ENCODE measurements at places on chromosomes 7 and 10.

DNA sequence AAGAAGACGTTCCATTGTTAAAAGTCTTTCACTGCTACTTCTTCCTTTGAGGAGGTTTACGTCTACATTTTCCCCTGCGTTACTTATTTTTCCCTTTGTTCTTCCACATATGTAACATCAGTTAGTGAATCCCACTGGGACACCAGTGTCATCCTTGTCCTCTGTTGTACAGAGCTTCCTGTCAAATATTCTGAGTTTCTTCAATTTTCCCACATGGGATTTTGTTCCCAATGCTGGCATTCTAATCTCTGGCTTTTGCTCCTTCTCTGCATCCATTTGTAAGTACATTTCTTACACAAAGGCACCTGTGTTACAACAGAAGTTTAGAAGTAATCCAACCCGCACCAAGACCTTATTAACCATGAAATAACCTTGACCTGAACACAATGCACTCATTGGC, 627.4 kb upstream of the PFKP start:
- no peak for DNase-seq

- no peak for DNase-seq
Measured at GRCh38 chr10:20582041-20582440, 315.1 kb downstream of the NEBL start.

DNA sequence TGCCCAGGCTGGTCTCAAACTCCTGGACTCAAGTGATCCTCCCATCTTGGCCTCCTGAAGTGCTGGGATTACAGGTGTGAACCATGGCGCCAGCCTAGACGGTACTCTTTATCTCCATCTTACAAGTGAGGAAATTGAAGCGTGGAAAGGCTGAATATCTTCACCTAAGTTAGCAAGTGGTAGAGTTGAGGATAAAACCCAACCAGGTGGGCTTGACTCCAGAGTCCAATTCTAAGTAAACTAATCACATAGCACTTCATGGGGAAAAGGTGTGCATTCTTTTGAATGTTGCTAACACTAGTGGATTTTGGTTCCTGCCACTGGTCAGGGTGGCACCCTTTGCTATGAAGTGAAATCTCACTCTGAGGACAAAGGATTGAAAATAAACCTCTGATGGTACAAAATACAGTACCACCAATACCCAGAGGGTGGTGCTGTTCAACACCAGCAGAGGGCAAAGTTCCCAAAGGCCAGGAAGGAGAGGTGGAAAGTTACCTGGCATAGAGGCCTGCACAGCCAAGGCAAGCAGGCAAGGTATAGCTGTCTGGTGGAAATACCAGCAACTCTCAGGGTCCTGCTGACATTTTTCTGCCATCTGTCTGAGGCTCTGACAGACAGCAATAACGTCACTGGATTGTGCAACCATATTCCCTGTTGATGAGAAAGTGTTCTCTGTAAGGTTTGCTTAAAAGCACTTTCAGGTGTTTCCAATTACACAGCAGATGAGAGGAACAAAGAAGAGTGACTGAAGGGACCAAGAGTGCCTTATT, 17.6 kb downstream of the ZDHHC16 start:
- no peak for DNase-seq

DNA sequence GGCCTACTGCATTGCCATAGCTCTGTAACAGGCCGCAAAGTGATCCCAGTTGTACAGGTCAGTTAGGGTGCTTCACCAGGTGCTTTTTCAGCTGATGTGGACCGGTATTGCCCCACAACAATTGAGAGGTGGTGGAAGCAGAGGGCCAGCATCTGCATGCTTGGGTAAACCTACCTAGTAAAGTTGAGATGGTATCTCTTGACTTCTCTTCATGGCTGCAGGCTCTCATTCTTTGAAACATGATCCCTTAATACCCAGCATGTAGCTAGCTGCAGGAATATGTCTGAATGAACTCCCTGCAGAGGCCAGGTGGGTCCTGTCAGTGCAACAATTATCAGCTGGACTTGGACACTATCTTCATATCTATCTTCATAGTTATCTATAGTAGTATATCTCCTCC, 60.7 kb upstream of the CCDC6 start:
- no peak for DNase-seq

- no peak for DNase-seq
Measured at GRCh38 chr10:58414270-58415041, 29.2 kb downstream of the TFAM start.

DNA sequence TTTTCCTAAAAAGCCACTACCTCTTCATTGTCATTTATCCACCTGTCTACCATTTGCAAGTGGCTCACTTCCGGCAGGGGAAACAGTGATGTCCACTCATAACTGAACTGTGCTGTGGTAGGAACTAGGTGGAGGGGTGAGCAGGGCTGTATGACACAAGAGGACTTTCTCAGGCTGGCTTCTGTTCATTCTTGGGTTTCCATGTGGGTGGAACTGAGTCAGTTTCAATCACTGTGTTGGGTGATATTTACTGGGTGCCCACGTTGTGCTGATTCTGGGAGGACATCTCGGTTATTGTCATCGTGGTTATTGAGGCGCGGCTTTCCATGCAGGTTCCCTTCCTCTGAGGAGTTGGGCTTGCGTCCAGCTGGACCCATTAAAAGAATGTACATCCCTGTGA, 38.8 kb downstream of the RAMP3 start:
- DNase-seq = no peak

DNA sequence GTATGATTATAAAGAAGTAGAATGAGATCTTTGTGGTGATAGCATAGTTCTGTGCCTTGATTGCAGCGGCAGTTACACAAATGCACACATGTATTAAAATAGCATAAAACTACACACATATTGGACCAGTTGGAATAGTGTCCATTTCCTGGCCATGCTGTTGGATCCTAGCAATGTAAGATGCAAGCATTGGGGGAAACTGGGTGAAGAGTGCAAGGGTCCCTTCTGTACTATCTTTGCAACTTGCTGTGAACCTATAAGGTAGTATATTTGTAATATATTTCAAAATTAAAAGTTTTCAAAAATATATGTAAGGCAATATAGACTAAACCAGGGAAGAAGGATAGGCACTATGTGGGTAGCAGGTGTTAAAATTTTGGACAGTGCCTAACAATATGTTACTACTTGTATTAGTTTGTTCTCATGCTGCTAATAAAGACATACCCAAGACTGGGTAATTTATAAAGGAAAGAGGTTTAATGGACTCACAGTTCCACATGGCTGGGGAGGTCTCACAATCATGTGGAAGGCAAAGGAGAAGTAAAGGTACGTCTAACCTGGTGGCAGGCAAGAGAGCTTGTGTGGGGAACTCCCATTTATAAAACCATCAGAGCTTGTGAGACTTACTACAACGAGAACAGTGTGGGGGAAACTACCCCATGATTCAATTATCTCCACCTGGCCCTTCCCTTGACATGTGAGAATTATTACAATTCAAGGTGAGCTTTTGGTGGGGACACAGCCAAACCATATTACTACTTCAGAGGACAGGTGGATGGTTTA, 71.4 kb downstream of the RGS10 start:
- DNase-seq = no peak

DNA sequence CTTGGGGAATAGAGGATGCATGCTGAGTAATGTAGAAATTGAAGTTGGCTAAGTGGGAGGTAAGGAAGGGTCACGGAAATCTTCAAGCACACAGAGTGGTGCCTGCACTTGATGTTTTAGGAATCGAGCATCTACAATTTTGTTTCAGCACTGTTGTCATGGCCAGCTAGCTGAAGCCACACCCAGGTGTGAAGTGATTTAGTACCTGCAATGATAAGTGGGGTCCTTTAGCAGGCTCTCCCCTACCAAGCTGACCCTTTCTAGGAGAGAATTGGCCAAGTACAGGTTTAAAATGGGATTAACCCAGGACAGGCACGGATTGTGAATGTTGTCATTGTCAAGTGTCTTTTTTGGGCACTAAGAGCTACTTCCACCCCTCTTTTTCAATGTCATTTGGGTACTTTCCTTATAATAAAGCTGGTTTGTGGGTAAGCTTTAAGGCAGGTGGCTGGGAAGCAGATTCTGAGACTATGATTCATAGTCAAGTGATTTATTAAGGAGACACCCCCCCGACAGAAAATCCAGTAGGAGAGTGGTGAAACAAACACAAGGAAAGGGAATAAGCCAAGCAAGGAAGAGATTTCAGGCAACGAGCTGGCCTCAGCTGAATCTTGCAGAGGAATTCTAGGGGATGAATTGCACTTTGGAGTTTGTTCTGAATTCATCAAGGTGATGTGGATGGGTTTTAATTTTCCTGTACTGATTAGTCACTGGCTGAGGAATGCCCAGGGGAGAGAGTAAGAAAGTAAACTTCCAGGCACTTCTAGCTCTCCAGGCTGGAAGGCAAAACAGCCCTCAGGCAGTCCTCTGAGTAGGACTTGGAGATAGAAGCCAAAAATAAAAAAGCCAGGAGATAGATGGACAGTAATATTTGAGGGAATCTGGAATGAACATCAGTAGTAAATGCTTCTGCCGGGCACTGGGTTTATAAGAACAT, 1128.4 kb downstream of the SORCS3 start:
- DNase-seq = no peak

DNA sequence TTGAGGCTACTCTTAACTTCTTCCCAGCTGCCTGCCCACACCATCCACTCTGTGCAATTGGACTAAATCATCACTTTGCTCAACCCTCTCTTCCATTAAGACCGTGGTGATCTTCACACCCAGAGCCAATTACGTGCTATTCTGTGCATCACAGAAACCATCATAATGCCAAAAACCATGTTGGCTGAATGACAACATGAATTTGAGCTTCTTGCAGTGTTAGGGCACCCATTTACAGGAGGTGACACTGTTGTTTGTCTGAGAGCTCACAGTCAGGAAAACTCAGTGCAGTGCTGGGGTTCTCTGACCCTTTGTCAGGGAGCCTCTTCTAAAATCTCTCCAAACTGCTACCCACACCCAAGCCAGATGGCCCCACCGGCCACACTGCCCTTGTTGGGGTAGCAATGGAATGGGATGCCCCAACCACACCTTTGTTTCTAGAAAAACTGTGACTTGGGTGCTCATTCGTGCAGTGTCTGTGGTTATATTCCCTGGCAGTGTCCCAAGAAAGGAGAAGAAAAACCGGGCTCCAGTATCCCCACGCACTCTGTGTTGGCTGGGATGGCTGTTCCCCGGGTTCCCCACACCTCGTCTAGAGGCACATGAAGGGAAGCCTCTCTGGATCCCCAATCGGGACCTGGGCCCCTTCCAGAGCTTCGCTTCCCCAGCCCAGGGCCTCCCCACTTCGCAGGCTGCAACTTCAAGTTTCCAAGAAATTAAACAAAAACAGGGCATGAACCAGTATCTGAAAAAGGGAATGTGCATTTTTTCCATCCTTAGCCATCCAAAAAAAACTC, 2.0 kb upstream of the TNS3 start:
- DNase-seq = no peak

DNA sequence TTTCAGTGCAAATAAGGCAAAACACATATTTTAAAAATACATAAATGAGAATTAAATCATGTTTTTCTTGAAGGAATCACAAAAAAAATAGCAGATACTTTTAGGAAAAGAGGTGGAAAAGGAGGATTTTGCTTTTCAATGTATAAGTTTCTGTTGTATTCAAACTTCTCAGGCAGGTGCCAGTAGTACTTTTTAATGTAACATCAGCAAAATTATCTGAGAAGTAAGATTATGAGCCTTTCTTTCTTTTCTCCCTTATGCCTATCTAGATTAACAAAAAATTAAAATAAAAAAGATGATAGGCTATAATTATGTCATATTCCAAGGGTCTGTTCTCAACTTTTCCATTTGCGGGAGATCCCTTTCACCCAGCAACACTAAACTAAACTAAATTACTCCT, 2.6 kb downstream of the DRGX start:
- DNase-seq = no peak

DNA sequence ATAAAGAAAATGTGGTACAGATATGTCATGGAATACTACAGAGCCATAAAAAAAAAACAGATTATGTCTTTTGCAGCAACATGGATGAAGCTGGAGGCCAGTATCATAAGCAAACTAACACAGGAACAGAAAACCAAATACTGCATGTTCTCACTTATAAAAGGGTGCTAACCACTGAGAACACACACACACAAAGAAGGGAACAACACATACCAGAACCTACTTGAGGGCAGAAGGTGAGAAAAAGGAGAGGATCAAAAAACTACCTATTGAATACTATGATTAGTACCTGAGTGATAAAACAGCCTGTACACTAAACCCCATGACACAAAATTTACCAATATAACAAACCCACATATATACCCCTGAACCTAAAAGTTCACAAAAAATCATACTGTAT, 144.6 kb downstream of the TPK1 start:
- no peak for DNase-seq

GRCh38 chr7:30965883-30966282, 2.1 kb downstream of the GHRHR start:
- DNase-seq = no peak

- no peak for DNase-seq
Measured at GRCh38 chr10:80513106-80513505, 24.6 kb upstream of the SH2D4B start.

DNA sequence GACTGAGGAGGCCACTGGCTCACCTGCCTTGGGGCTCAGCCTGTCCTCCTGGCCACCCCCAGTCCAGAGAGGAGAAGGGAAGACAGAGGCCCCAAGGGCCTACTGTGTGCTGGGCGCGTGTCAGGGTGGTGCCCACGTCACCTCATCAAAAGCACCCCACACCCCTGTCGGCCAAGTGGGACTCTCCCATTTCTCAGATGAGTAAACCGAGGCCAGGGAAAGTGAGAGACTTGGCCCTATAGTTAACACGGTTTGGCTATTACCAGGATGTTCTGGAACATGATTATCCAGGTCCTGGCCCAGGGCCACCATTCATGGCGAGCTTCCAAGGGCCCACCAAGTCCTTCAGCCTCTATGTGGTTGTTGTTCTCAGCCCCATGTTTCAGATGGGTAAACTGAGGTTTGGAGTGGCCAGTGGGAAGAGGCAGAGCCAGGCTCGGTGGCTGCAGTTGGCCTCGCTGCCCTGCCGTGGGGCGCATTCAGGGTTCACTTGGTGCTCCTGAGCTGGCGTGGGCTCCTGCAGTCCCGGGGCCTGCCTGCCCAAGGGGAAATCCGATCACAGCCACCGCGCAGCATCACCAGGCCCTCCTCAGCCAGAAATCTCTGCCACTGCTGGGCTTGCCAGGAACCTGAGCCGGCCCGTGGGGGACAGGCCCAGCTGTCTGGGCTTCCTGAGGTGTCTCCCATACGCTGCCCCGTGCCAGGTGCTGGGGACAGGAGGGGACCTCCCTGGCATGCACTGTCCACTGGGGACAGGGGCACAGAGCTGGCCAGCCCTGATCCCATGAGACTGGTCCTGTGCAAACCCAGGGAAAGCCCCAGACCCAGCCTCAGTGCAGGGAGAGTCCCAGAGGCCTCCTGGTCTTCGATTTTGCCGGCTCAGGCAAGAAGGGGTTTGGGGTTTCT, 117.7 kb upstream of the TNRC18 start:
- no peak for DNase-seq
